Effector memory CD8-positive, alpha-beta T cell (primary cell): ENCODE measurements at places on chromosomes 7 and 10.

- DNase-seq: peak; percentile 62
Measured at GRCh38 chr7:50632561-50633413, 67.6 kb upstream of the DDC start.

- no peak for DNase-seq
Measured at GRCh38 chr10:36183056-36183455, 541.0 kb upstream of the FZD8 start.

DNA sequence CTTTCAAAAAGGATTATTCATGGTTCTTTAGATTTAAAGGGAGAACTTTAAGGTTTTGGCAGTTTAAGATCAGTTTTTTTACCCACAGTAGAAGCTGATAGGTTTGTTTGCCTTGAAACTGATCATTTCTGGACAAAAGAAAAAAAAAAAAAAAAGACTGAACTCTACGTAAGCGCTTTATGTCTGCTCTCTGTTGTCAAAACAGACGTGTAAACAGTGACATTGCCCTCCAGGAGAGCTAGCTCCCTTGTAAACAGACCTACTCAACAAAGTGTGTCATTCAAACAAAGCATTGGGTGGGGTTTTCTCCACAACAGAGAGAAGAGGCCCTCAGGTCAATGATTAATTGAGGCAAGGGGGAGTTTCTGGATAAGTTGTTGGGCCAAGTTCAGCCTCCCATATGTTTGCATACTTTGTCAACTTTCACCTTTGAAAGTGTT is 568.1 kb upstream of the LRRN3 start:
- DNase-seq: no peak

DNA sequence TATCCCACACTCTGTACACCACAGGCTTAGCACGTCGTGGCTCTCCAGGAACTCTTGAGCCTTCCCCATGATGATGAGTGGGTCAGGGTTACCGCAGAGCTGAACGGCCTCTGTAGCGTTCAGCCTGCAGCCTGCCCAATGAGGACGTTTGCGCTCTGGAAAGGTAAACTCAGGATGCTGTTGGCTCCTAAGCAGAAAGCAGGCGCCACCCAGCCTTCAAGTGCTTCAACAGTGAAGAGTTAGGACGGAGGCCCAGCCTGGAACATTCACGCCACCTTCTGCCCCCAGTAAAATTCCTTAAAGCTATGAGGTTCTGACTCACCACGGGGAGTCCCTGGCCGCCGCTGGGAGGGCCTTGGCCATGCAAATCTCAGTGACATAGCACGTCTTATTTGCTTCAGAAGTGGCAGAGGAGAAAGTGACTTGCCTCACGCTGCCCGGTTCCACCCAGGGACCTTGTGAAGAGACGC is 161.5 kb upstream of the SH2B2 start:
- DNase-seq: no peak

GRCh38 chr10:89164080-89164479 is 43.0 kb downstream of the CH25H start:
- no peak for DNase-seq

- no peak for DNase-seq
Measured at GRCh38 chr7:112334366-112334765, 115.9 kb upstream of the IFRD1 start.

DNA sequence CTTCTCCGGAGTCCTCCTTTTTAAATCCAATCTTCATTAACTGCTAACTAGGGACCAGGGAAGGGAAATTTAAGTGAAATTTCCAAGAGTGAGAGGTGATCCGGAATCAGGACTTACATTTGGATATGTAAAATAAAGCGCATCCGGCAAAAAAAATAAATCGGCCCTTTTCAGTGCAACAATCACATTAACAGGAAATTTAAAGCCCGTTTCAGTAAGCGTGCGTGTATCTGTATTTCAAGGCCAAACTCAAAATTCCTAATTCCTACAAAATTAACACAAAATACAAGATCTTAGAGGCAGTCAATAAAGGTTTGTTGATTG is 771 bp downstream of the DNAJC9 start:
- DNase-seq: no peak

DNA sequence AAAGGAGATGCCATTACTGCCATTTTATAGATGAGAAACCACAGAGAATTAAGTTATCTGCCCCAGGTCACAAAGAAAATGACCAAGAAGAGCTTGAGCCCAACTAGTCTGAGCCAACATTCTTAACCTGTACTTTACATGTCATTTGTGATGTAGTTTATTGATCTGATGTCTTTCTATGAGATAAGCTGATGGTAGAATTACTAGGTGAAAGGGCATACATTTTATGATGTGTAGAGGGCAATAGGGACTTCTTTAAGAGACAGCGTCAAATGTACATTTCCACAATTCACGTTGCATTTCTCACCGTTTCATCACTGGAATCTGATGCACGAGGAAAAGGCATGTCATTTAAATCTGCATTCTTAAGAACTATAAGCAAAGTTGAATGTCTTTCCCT is 11.3 kb downstream of the ACSL5 start:
- no peak for DNase-seq

- DNase-seq: no peak
Measured at GRCh38 chr7:80785276-80785675, 133.6 kb downstream of the SEMA3C start.
